Activated T-cell treated with anti-CD3 and anti-CD28 coated beads for 48 hours (primary cell): ENCODE measurements at places on chromosomes 6 and 20.
A peak's percentile ranks its signal among the peaks of the same experiment; 100 is the strongest.

DNA sequence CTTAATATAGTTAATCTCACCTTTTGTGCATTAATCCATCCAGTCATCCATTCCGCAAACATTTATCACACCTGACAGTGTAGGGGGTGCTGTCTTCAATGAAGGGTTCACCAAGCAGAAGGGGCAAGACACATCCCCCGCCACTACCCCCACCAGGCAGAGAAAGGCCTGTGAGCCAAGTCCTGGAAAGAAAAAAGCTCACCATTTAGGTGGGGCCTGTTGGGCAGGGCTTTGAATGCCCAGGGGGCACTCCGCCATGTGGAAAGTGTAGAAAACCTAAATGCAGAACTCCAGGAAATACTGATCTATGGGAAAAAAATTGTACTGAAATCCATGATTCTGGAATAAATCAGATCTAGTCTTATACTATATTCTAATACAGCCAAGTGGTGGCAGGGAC lies 4.8 kb upstream of the STX16 start:
- no peak for DNase-seq

DNA sequence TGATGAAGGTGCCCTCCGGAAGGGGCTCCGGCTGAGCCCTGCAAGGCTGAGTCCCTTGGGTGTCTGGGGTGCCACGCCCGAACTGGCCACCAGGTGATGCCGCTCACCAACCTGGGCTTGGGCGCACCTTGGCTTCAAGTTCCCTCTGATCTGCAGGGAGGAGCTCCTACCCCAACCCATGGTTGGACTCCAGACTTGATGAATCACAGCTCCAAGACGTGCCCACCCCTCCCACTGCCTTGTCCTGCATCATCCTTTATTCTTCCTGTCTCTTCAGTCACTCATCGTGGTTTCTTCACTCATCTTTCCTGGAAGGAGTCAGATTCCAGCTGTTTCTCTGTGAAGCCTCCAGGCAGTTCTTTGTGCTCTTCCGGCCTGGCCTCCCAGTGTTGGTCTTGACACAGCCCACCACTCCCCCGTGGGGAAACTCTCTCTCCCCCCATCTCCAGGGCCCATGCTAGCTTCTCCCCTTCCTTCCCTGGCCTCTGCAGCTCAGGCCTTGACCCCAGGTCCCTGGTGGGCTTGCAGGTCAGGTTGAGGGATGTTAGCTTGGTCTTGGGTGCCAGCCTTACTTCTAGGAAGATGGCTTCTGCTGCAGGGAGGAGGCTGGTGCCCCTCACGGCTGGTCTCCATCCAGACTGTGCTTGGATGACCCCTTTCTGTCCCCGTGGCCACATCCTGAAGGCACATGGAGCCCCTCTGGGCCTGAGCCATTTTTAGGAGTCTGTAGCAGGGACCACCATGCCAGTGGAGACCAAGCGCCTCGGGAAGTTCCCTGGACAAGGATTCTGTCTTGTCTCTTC lies 2.6 kb upstream of the ZBP1 start:
- peak; percentile 65 for DNase-seq

DNA sequence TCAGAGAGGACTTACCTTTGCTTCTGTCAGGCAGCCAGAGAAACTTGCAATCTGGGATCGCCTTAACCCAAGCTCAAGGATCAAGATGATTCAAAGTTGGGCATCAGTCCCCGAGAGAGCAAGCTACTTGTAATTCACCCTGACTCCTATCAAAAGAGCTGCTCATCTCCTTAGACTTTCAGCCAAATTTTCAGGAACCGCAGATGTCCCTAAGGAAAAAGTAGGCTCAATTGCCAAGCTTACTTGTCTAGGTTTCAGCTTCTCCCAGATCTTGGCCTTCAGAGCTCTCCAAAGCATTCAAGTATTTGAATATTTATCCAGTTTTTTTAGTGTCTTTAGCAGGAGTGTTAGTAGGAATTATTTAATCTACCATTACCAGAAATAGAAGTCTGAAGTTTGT lies 434.1 kb upstream of the MMS22L start:
- DNase-seq = no peak

DNA sequence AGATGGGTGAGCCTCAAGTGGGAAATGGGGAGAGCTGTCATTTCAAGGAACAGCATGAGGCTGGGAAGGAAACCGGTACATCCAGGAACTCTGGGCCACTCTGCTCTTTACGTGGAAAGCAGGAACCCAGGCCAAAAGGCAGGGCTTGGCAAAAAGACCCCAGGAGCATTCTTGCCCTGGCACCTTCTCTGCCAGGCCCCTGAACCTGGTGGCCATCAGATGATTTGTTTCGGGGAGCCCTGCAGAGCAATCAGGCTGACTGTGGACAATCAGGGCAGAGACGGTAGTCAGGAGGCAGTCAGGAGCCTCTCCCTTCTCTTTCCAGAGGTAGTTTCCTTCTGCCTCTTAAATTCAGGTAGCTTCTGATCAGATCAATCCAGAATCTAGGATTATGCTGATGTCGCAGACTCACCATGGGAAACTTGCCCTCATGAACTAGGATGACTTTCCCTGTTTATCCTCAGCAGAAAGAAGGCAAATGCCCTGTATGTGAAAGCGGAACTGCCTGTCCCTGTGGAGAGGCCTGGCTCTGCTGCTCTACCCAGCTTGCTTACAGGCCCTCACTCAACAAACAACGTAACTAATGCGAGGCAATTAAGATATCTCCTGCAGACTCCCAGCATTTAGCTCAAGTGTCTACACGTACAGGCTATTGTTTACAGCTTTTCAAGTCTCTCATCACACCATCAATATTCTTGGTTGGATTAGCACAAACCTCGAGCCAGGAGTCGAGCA lies 36.6 kb downstream of the EZR start:
- no peak for DNase-seq

DNA sequence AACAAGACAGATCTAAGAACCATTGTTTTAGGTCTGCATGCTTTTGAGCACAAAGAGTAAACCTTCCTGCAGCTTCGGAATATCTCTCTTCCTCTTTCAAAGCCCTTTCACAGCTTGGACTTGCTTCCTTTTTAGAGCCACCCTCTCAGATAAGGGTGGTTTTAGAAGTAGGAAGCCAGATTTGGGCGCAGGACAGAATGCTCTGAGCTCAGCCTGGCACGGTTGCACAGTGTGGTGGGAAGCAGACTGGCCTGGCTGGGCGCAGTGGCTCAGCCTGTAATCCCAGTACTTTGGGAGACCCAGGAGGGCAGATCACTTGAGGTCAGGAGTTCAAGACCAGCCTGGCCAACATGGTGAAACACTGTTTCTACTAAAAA lies 35.6 kb upstream of the PNRC1 start:
- no peak for DNase-seq

- DNase-seq = no peak
These were observed 16.6 kb upstream of the MAPK13 start for GRCh38 chr6:36113703-36114102.

- DNase-seq = no peak
These were observed 54.0 kb upstream of the PLN start for GRCh38 chr6:118494091-118494490.

DNA sequence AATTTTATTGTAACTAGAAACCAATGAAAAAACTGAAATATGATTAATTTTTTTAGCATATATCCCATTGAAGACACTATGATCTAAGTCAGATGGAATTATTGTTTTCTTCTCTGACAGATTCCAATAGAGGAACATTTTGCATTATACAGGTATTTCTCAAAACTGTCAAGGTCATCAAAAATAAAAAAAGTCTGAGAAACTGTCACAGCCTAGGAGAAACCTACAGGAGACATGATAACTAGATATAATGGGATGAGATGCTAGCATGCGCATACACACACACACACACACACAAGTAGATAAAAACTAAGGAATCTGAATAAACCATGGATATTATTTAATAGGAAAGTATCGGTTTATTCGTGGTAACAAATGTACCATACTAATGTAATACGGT lies 161.9 kb upstream of the HCRTR2 start:
- DNase-seq = no peak

- peak; percentile 69 for DNase-seq
These were observed 23.7 kb downstream of the ZNF311 start for GRCh38 chr6:28981431-28981832.

GRCh38 chr20:50283370-50283769 lies 92.7 kb downstream of the CEBPB start:
- DNase-seq = no peak

DNA sequence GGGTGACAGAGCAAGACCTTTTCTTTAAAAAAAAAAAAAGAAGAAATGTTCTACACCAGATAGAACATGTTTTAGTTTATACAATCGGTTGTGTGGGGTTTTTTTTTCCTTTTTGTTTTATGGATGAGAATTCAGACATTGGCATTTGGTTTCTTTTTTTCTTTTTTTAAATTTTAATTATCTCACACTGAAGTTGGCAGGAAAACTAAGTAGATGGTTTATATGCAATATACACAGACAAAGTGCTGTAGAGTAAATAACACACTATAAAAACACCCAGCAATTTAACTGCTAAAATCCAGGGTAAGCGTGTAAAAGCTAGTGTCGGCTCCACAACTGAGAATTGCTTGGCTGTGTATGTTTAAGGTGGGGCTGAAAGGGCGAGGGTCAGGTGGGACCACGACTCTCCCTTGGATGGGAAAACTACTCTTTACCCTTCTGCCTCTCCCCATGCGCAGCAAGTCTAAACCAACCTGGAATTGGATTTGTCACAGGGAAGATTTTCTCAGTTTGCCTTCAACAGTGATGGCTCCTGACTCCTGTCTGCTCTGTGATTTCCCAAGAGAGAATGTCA lies 147.1 kb upstream of the MARCKS start:
- no peak for DNase-seq

GRCh38 chr6:839201-839600 lies 146.3 kb upstream of the EXOC2 start:
- DNase-seq = no peak

DNA sequence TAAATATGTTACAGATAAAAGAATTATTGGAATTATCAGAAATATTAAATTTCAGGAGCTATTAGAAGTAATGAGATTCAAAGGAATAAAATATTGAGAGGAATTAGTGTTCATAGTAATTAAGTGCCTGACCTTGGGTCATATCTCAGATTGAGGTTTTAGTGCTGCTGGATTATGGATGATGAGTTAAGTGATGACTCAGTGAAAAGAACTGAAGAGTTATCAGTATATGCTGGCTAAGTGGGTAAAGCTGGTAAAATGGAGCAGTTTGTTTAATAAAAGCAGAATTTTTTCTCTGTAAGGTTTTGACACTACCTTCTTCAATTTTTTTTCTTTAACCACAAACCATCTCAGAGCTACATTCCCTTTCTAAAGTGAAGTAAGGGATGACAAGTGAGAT lies 206.7 kb downstream of the MANEA start:
- DNase-seq = no peak

DNA sequence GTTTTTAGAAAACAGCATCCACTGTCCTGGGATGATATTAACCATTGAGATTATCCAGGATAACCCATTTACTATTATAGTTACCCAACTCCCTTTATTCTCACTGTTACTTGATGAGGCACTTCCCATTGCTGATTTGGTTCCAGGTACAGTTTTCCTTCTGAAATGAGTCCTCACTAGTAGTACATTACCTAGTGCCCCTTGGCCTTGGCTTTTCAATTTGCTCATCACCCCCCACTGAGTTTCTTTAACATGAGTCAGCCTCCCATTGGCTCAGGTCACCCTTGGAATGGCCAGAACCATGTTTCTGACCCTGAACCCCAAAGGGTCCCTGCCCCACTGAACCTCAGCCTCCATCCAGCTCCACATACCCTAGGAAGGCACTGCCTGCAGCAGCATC lies 28.4 kb downstream of the MDGA1 start:
- DNase-seq = no peak

DNA sequence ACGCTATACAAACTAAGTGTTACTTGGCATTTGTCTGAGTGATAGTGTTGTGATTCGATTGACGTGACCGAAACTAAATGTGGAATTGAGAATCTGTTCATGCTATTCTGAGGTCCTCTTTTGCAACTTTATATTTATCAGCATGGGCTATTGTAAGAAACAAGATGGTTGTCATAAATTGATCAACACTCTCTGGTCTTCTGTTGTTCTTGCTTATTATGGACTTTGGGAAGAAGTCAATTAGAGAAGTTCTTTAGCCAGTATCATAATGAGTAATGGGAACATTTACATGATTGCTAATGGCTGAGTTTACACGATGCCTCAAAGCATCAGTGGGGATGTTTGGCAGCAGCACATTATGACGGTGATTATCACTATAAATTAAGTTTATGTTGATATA lies 195.0 kb downstream of the CD83 start:
- no peak for DNase-seq

GRCh38 chr6:169328112-169328801 lies 74.6 kb upstream of the THBS2 start:
- DNase-seq = no peak

GRCh38 chr20:46946181-46946624 lies 51.6 kb downstream of the EYA2 start:
- no peak for DNase-seq

- DNase-seq = no peak
These were observed 159.7 kb downstream of the BTBD9 start for GRCh38 chr6:38480036-38480435.

GRCh38 chr6:98929498-98930060 lies 18.2 kb downstream of the FBXL4 start:
- no peak for DNase-seq

DNA sequence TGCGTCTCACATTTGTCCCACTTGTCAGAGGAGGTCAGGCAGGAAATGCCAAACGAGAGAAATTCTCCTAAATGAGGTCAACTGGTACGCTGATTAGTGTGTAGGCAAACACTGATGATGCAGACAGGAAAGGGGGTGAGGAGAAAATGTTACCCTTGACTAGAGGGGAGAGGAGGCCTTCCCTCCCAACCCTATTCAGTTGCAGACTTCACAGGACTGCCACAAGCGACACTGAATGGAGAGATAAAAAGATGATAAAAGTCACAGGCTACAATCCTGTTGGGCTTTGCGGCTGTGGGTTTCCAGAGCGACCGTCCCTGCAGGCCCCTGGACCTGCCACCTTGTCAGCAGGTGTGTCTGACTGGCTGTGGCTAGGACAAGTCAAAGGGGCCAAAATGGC lies 569.4 kb downstream of the CDH26 start:
- no peak for DNase-seq

DNA sequence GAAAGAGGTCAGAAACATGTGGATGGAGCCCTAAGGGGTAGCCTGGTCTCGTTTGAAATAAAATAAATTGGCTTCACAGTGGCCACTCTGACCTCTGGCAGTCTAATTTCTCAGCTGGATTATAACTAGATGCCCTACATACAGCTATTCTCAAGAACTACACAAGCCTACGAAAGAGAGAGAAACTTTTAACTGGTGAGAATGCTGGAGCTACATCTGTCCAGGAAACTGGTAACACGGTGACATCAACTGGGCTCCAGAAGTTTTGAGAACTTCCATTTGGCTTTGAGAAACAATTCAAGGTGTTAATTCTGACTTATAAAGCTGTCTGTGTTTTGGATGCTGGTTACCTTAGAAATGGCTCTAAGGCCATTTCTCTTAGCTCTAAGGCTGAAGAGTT lies 187.3 kb upstream of the TENT5A start:
- DNase-seq = no peak

- no peak for DNase-seq
These were observed 42.4 kb upstream of the GNRH2 start for GRCh38 chr20:3000852-3001523.
